Ovary (tissue), 10 donors: ENCODE measurements at places on chromosomes 12 and 14.
A peak's percentile ranks its signal among the peaks of the same experiment; 100 is the strongest.

- H3K27ac ChIP-seq: no peak overlapping the region
- no peak overlapping the region for H3K4me3 ChIP-seq
- no peaks in the 10 kb centered on the region for H3K36me3 ChIP-seq
- peaks cover 5% of the 10 kb centered on the region for H3K4me1 ChIP-seq
- no peak for DNase-seq
These were observed 1.9 kb upstream of the KDM2B start for GRCh38 chr12:121582583-121583333.

DNA sequence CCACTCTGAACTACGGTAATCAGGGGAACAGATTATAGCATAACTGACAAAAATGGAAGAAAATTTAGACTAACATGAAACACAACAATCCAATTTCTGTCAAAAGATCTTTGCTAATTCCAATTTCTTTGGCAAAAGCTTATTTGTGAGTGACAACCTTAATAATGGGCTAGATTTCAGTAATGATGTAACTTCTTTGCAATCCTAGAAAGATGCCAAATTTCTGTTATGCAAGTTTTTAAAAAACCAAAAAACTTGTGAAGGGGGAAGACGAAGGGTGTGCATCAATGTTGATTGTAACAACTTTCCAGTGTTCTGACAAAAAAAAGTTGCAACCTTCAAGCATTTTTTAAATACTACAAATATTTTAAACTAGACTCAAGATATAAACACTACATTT, 59.9 kb downstream of the DICER1 start:
- no peak overlapping the region for H3K4me3 ChIP-seq
- H3K27me3 ChIP-seq: no peaks in the 10 kb centered on the region

GRCh38 chr14:37172936-37173614, 669 bp upstream of the SLC25A21 start:
- no peaks in the 10 kb centered on the region for H3K36me3 ChIP-seq
- no peaks in the 10 kb centered on the region for H3K4me1 ChIP-seq
- H3K27me3 ChIP-seq: no peaks in the 10 kb centered on the region
- peak overlapping the region; percentile 86 for H3K4me3 ChIP-seq

- no peaks in the 10 kb centered on the region for H3K4me1 ChIP-seq
- no peak overlapping the region for H3K27ac ChIP-seq
- no peaks in the 10 kb centered on the region for H3K36me3 ChIP-seq
- H3K27me3 ChIP-seq: no peaks in the 10 kb centered on the region
- DNase-seq: no peak
- H3K4me3 ChIP-seq: no peak overlapping the region
These were observed 52.9 kb upstream of the OXA1L start for GRCh38 chr14:22713631-22713950.

GRCh38 chr14:52429451-52429850, 115.3 kb downstream of the PTGER2 start:
- H3K27me3 ChIP-seq: no peaks in the 10 kb centered on the region
- H3K4me1 ChIP-seq: no peaks in the 10 kb centered on the region
- H3K36me3 ChIP-seq: no peaks in the 10 kb centered on the region
- no peak for DNase-seq
- no peak overlapping the region for H3K27ac ChIP-seq
- H3K4me3 ChIP-seq: no peak overlapping the region

GRCh38 chr12:127903146-127903545, 363.8 kb upstream of the TMEM132C start:
- no peaks in the 10 kb centered on the region for H3K4me1 ChIP-seq
- no peak overlapping the region for H3K4me3 ChIP-seq
- H3K27me3 ChIP-seq: no peaks in the 10 kb centered on the region
- H3K36me3 ChIP-seq: no peaks in the 10 kb centered on the region

GRCh38 chr14:74976264-74977113, 21.1 kb upstream of the PGF start:
- no peak overlapping the region for H3K27ac ChIP-seq
- no peaks in the 10 kb centered on the region for H3K27me3 ChIP-seq

DNA sequence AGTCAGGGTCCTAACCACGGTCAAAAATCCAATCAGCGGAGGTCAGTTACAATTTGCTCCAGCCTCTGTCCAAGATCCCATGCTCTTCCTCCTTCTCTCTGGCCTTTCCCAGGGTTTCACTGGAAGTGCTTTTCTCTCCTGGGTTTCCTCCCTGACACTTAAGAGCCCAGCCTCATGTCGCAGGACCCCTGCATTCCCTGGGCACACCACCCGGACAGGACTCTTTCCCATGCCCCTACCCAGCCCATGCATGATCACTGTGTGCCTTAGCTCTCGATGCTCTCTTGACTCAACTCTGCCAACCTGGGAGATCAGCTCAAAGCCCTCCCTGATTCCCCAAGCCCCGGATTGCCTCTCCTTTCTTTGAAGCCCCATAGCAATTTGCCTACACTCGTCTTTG, 15.5 kb upstream of the TAC3 start:
- H3K4me1 ChIP-seq: no peaks in the 10 kb centered on the region

GRCh38 chr12:64781280-64782190, 22.3 kb upstream of the GNS start:
- H3K27ac ChIP-seq: no peak overlapping the region
- H3K27me3 ChIP-seq: no peaks in the 10 kb centered on the region
- H3K36me3 ChIP-seq: no peaks in the 10 kb centered on the region
- H3K4me3 ChIP-seq: peak overlapping the region; percentile 43
- H3K4me1 ChIP-seq: peaks cover 1% of the 10 kb centered on the region

DNA sequence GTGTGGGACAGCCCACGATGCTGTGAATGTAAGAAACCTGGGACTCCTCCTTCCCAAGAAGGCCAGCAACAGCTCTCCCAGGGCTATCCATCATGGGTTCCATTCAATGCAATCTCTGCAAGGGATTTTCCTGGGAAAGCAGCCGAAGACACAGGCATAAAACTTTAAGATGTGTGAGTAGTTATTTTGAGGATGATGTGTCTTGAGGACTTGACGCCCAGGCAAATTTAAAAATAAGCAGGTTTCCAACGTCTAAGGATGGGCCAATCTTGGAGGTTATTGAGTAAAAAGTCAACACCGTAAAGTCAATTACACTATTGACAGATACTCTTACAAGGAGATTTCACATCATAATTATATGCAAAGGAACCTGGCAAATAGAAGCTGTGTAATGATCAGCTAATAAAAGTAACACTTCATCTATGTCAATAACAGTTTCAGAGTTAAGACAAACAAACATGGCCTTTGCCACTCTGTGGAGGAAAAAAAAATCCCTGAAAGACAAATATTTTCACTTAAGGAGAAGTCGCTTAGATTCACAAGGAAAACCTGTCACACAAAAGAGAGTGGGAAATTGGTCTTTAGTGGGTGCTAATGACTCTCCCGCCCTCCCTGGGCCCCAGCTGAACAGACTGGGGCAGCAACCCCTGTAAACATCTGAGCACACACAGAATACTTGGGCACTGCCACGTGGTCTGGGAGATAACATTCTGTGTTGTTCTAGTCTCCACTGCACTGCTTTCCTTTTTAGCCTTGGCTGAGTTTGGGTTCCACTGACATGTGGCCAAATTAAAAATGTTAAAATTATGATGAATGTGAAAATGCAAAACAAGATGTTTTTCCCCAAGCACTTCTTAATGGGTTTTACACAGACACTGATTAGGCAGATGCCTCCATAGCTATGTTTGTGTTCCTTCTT, 240.9 kb downstream of the FOXN3 start:
- H3K27ac ChIP-seq: no peak overlapping the region
- no peak for DNase-seq
- peaks cover 21% of the 10 kb centered on the region for H3K4me1 ChIP-seq
- no peaks in the 10 kb centered on the region for H3K36me3 ChIP-seq

GRCh38 chr14:76780875-76781647, 19.8 kb downstream of the VASH1 start:
- no peaks in the 10 kb centered on the region for H3K36me3 ChIP-seq
- H3K4me1 ChIP-seq: peaks cover 8% of the 10 kb centered on the region
- H3K27me3 ChIP-seq: no peaks in the 10 kb centered on the region
- H3K4me3 ChIP-seq: no peak overlapping the region
- DNase-seq: peak; percentile 69
